Nephron progenitor cell (in vitro differentiated cells): ENCODE measurements at places on chromosomes 6 and 20.

DNA sequence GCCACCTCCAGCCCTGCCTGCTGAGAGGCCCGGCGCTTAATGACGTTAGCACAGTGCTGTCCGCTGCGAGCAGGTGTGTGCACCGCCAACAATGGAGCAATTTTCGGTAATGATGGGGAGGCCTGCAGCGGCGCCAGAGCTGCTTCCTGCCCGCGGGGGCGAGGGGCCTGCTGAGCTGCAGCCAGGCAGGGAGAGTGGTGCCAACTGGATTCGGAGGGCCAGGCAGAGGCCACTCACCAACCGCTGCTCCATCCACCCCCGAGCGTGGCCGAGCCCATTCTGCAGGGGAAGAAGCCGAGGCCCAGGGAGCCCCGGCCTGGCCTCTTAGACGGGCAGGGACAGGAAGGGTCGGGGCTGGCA lies 9.6 kb downstream of the HRH3 start:
- H3K27me3 ChIP-seq: peaks cover 44% of the 10 kb centered on the region
- H3K27ac ChIP-seq: no peak overlapping the region
- DNase-seq: no peak
- peaks cover 14% of the 10 kb centered on the region for H3K4me1 ChIP-seq
- H3K4me3 ChIP-seq: no peak overlapping the region

GRCh38 chr20:43960231-43960630 lies 45.6 kb downstream of the TOX2 start:
- no peak overlapping the region for H3K4me3 ChIP-seq
- peaks cover 13% of the 10 kb centered on the region for H3K27me3 ChIP-seq
- H3K27ac ChIP-seq: no peak overlapping the region
- H3K4me1 ChIP-seq: peaks cover 13% of the 10 kb centered on the region
- no peak for DNase-seq

- peaks cover 26% of the 10 kb centered on the region for H3K4me1 ChIP-seq
- H3K27me3 ChIP-seq: no peaks in the 10 kb centered on the region
- no peak overlapping the region for H3K4me3 ChIP-seq
- DNase-seq: no peak
- H3K27ac ChIP-seq: peak overlapping the region; percentile 43
These were observed 267.9 kb downstream of the ADGRG6 start for GRCh38 chr6:142569676-142570075.

DNA sequence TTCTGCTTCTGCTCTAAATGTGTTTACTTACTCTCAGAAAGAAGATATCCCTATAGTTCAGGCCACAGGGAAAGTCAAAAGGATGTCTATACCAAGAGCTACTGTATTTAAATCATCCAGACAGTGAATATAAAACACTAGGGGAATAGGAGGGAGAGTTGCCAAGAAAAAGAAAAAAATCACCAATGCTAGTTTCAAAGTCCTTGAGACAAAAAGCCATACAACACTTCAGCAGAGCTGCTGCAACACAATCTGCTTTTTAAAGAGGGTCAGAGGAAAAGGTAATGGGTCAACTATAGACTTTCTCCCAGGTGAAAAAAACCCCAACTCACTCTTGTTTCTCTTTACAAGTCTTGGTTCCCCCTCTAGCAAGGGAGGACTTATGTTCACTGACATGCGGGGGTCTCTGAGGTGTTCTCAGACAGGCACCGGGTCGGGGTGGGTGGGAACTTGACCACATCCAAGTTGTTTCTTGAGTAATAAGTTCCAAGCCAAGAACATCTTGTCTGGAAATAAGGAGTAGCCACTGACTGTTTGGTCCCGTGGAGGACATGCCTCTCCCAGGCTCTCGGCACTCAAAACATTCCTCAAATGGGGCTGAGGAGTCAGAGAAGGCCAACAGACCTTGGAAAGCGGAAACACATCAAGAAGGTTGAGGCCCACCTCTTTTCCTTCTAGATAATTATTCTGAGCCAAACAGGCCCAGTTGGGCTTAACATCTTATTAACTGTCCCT lies 47.7 kb downstream of the GJA10 start:
- H3K27me3 ChIP-seq: no peaks in the 10 kb centered on the region
- H3K27ac ChIP-seq: peak overlapping the region; percentile 44
- no peak overlapping the region for H3K4me3 ChIP-seq
- peaks cover 16% of the 10 kb centered on the region for H3K36me3 ChIP-seq
- peaks cover 32% of the 10 kb centered on the region for H3K4me1 ChIP-seq

DNA sequence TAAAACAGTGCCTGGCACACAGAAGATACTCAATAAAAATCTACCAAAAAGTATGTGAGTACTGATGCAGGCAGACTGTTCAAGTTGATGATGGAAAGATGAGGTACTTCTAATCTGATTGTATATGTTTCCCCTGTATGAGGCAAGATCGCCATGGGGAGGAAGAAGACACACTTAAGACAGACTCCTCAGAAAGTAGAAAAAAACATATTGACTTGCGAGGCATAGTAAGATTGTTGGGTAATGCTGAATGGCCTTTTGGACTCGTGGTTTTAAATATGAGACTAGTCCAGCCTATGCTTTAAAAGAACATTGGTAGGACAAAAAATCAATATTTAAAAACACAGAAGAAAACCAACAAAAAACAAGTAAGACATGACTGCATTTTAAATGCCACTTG lies 72.6 kb downstream of the SHPRH start:
- peaks cover 38% of the 10 kb centered on the region for H3K36me3 ChIP-seq
- no peaks in the 10 kb centered on the region for H3K4me1 ChIP-seq
- H3K27me3 ChIP-seq: no peaks in the 10 kb centered on the region
- no peak overlapping the region for H3K27ac ChIP-seq
- no peak for DNase-seq

GRCh38 chr6:4319981-4320683 lies 184.8 kb upstream of the ECI2 start:
- peaks cover 16% of the 10 kb centered on the region for H3K4me1 ChIP-seq
- no peak overlapping the region for H3K4me3 ChIP-seq
- no peak overlapping the region for H3K27ac ChIP-seq
- no peak for DNase-seq
- no peaks in the 10 kb centered on the region for H3K27me3 ChIP-seq

GRCh38 chr20:4216142-4216735 lies 200.9 kb upstream of the RNF24 start:
- H3K27ac ChIP-seq: no peak overlapping the region
- H3K27me3 ChIP-seq: peaks cover 48% of the 10 kb centered on the region
- no peak for DNase-seq
- H3K36me3 ChIP-seq: no peaks in the 10 kb centered on the region

DNA sequence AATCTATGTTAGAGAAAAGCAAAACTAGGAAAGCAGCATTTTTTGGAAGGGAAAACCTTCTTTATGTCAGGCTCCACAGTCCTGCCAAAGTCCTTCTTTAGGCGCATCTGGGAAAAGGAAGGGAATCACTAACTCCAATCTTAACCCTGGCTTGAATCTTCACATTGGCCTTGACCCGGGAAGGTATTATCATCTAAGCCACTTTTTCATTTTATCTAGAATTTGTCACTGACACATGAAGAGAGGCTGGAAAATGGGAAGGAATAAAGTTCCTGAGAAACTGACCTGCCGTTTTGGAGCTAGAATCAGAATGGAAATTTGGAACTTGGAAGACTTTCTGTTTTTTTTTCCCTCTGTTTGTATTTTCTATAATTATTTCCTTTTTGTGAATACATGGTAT lies 53.4 kb upstream of the UTRN start:
- peaks cover 23% of the 10 kb centered on the region for H3K4me1 ChIP-seq
- no peak for DNase-seq
- no peak overlapping the region for H3K4me3 ChIP-seq
- peaks cover 6% of the 10 kb centered on the region for H3K27me3 ChIP-seq

GRCh38 chr20:36098364-36098763 lies 56.2 kb upstream of the EPB41L1 start:
- no peak overlapping the region for H3K4me3 ChIP-seq
- H3K27me3 ChIP-seq: peaks cover 46% of the 10 kb centered on the region
- no peaks in the 10 kb centered on the region for H3K36me3 ChIP-seq
- no peak overlapping the region for H3K27ac ChIP-seq
- no peak for DNase-seq
- peaks cover 29% of the 10 kb centered on the region for H3K4me1 ChIP-seq

DNA sequence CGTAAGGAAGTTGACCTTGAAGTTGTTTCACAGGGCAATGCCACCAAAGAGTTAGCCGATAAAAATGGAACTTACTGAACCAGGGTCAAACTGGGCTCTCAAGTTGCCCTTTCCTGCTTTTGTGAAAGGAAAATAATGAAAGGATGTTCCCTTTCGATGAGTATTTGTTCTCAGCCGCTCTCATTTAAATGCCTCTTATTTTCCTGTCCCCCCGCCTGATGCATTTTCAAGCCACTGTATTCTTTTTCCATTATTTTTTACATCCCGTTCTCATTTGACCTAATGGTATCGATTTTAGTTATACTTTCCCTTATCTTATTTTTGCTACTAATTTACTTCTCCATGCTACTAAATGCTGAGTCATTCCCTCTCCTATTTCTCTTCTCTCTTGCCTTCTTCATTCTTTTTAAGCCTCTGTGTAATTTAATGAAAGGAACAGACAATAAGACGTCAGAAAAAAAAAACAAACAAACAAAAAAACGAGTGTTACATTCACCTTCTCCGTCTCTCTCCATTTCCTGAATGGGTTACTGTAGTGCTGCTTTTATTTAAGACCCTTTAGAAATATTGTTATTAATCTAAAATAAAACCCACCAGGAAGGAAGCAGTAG lies 655 bp upstream of the NDUFAF4 start:
- H3K27ac ChIP-seq: peak overlapping the region; percentile 47
- peaks cover 12% of the 10 kb centered on the region for H3K36me3 ChIP-seq
- H3K27me3 ChIP-seq: no peaks in the 10 kb centered on the region
- no peak for DNase-seq
- peak overlapping the region; percentile 91 for H3K4me3 ChIP-seq

GRCh38 chr6:46657642-46658041 lies 4.9 kb downstream of the SLC25A27 start:
- peaks cover 9% of the 10 kb centered on the region for H3K36me3 ChIP-seq
- H3K27ac ChIP-seq: no peak overlapping the region
- H3K4me3 ChIP-seq: no peak overlapping the region
- peaks cover 19% of the 10 kb centered on the region for H3K4me1 ChIP-seq

DNA sequence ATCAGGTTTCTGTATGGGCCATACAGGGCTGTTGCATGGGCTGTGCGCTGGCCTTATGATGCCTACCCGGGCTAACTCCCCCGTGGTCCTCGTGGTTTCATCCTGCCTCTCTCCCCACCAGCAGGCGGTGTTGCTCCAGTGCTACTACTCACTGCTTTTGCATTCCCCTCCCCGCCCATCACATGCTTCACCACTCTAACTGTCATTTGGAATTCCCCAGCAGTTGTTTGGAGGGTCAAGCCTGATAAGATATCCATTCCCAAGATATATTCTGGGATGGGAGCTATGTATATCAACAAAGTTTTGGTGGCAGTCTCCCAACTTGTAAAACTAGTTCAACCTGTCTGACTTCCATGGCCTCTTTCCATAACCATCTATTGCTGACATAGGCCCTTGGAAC lies 233.2 kb upstream of the SOX4 start:
- H3K27ac ChIP-seq: no peak overlapping the region
- no peaks in the 10 kb centered on the region for H3K36me3 ChIP-seq
- no peak overlapping the region for H3K4me3 ChIP-seq
- H3K4me1 ChIP-seq: peaks cover 19% of the 10 kb centered on the region

GRCh38 chr6:1296542-1296941 lies 15.4 kb upstream of the FOXQ1 start:
- no peaks in the 10 kb centered on the region for H3K36me3 ChIP-seq
- H3K4me3 ChIP-seq: no peak overlapping the region
- H3K27me3 ChIP-seq: peaks cover 36% of the 10 kb centered on the region
- no peak for DNase-seq

- H3K27ac ChIP-seq: no peak overlapping the region
- H3K27me3 ChIP-seq: peaks cover 7% of the 10 kb centered on the region
- no peak for DNase-seq
- H3K4me3 ChIP-seq: no peak overlapping the region
These were observed 74.7 kb upstream of the TCF21 start for GRCh38 chr6:133814238-133814637.

- H3K27ac ChIP-seq: no peak overlapping the region
- H3K36me3 ChIP-seq: no peaks in the 10 kb centered on the region
- H3K4me1 ChIP-seq: no peaks in the 10 kb centered on the region
- H3K4me3 ChIP-seq: no peak overlapping the region
- peaks cover 23% of the 10 kb centered on the region for H3K27me3 ChIP-seq
These were observed 253.7 kb downstream of the MAFB start for GRCh38 chr20:40435146-40435895.

- peak; percentile 77 for DNase-seq
- H3K36me3 ChIP-seq: peaks cover 14% of the 10 kb centered on the region
- H3K27ac ChIP-seq: no peak overlapping the region
- H3K4me3 ChIP-seq: peak overlapping the region; percentile 81
- H3K27me3 ChIP-seq: no peaks in the 10 kb centered on the region
These were observed 38.7 kb downstream of the GNAS start for GRCh38 chr20:58891086-58891717.

DNA sequence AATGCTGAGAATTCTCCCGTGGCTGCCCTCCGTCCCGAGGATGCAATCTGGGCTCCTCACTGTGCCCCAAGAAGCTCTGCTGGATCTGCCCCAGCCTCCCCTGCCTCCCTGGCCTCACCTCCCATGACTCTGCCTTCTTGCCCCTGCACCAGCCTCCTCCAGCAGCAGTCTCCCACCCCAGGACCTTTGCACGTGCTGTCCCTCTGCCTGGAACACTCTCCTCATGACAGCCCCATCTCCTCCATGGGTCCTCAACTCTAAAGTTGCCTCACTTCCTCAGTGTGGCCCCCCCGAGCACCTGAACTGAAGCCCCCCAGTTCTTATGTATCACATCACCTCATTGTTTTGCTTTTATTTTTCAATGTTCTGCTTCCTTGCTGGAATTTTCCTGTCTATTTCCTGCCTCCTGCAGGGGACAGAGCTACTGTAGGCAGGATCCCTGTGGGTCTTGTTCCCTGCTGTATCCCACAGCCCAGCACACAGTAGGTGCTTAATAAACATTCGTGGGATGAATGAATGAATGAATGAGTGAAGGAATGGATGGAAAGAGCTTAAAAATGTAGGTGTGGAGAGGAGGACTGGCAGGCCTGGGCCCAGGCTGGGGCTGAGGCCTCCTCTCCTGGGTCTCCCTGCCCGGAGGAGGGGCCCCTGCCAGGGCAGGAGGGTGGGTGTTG lies 42.2 kb downstream of the CEBPB start:
- peaks cover 22% of the 10 kb centered on the region for H3K4me1 ChIP-seq
- peaks cover 16% of the 10 kb centered on the region for H3K27me3 ChIP-seq
- no peak for DNase-seq
